ENCODE measurements at places on chromosomes 13 and 19.

GRCh38 chr19:54329476-54330165 lies 9.3 kb downstream of the LILRA4 start:
- no peak for DNase-seq

- DNase-seq = no peak
Observed at GRCh38 chr19:7916103-7916954, 1.7 kb downstream of the TGFBR3L start.

GRCh38 chr13:29802621-29803020 lies 47.8 kb downstream of the UBL3 start:
- no peak for DNase-seq

DNA sequence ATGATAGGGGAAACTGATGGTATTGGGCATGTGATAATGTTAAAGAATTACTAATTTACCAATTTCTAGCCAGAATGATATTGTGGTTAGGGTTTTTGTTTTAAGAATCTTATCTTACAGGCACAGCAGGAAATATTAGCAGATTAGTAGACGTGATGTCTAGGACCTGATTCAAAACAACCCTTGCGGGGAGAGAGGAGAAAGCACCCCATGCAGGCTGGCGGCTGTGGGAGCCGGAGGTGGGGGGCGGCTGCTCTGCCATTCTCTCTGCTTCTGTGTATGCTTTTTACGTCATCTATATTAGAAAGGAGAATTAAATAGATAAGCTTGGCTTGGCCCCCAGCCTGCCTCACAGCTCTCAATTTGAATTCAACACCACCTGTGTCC lies 41.5 kb downstream of the MLLT1 start:
- DNase-seq = no peak

DNA sequence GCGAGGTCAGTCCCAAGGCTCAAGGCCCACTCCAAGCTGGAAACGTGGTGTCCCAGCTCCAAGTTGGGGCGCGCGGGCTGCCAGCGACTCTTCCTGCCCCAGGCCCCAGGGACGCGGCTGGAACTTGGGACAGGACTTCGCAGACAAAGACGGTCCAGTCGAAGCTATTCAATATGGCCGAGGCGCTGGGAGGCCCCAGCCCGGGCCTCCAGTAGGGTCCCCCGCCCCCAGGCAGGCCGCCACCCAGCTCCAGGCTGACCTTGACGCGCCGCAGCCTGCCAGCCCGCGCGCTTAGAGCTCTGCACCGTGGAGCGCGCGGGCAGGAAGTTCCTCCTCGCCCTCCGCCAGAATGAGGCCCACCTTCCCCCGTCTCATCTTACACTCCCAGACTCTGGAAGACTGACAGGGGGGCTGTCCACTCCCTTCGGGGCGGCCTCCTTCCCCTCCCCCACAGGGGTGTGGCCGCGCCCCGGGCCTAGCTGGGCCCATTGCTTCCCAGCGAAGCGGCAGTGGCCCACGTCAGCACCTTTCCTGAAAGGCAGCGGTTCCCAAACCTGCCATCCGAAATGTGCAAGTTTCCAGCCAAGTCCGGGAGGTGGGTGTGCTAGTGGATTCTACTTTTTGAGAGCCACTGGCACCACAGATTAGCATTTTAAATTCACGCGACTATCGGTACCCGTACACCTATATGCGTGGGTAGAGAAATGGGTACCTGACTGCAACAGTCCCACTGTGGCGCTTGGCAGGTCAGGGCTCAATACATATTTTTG lies at the start of gene CCDC8:
CCDC8 (minus strand) TSS at position 303 of the 770 bp plus-strand sequence. CDS start 754 bp downstream, outside the sequence.
- peak; percentile 91 for DNase-seq

GRCh38 chr13:51843529-51843928 lies 1.4 kb downstream of the TMEM272 start:
- DNase-seq = no peak

DNA sequence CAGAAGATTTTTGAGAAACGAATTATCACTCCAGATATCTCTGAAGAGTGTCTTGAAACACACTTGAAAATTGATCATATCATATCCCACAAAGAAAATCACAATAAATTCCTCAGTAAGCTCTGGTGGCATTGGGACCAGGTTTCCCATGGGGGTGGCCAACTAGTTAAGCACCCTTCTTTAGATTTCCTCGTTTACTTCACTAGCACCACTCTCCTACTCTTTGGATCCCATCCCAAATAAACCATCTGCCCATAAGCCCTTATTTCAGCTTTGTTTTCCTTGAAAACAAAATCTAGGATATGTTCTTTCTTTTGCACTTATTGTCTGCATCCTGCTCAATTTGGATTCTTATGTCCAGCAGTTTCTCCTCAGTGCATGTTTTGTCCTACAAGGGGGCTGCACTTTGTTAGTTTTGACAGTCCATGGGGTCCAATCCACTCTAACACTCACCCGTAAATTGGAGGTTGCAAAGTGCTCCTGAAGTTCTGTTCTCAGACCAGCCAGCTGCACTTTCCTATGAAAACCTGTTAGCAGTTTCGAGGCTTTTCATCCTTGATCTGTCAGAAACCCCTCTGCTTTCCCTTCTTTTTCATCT lies 40.3 kb upstream of the FAM124A start:
- DNase-seq = no peak

DNA sequence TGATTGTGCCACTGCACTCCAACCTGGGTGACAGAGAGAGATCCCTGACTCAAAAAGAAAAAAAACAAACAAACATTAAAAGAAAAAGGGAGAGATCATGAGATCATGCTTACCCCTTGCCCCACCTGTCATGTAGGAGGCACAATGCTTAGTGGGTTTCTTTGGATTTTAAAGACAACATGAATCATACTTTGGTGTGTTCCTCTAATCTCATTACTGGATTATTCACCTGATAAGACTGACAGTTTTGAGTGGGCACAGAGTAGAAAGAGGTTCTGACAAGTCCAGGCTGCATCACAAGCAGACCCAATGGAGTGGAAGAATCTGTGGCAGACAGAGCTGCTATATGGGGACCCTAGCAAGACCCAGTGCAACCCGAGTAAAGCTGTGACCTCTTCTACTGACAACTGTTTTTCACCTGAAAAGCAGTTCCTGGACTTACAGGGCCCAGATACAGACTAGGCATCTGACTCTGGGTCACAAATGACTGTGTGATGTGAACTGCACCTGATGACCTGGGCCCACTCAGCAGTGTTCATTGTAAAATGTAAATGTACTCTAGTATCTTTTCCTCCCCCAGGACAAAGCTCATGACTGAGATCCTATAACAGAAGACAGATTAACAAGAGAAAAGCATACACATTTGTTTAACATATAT lies 28.9 kb upstream of the USP12 start:
- no peak for DNase-seq
